ENCODE measurements at places on chromosomes 3 and 15. TPM values are rescaled to one million over a fixed set of nuclear protein-coding genes. Genes with fewer than 3 reads are reported as not detected.

Gene HTR3E
- not detected for total RNA-seq

GRCh38 chr15:35290301-35290721 lies 205.2 kb upstream of the NANOGP8 start:
- no peak for DNase-seq

Gene CELSR3
- total RNA-seq, result 1.7 TPM

GRCh38 chr3:114867359-114867758 lies 279.7 kb downstream of the ZBTB20 start:
- no peak for DNase-seq

Gene SLC6A1
- total RNA-seq, result not detected

Gene PLA1A
- not detected for total RNA-seq

Gene MYO5C
- not detected for total RNA-seq

DNA sequence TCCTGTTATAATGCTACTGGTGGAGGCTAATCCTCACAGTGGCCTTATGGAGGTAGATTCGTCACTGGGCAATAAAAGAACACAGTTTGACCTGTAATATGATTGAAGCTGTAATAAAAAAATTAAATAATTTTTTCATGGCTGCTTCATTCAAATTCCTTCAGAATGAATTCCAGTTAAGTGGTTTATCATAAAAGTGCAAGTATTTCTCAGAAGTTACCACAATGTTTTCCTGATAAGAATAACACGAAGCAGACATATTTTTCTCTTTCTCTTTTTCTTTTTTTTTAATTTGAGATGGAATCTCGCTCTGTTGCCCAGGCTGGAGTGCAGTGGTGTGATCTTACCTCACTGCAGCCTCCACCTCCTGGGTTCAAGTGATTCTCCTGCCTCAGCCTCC lies 15.6 kb downstream of the B4GALT4 start:
- peak; percentile 29 for DNase-seq

DNA sequence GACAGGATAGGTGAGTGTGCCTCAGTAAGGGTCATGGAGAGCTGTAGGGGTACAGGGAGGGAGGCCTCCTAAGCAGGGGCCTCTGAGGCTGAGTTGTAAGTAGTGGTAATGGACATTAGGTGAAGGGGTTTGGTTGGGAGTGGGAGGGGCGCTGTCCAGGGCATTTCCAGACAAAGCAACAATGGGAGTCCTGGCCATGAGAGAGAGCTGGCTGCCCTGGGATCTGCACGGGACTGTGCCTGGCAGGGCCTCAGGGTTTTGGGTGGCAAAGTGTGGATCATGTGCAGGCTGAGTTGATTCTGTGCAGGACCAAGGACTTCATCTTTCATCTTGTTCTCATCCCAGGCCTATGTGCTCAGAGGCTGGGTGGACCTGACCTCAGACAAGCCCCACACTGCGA lies 4.6 kb downstream of the TTC21A start:
- no peak for DNase-seq

Gene SERPINI1
- 2.6 TPM for total RNA-seq

DNA sequence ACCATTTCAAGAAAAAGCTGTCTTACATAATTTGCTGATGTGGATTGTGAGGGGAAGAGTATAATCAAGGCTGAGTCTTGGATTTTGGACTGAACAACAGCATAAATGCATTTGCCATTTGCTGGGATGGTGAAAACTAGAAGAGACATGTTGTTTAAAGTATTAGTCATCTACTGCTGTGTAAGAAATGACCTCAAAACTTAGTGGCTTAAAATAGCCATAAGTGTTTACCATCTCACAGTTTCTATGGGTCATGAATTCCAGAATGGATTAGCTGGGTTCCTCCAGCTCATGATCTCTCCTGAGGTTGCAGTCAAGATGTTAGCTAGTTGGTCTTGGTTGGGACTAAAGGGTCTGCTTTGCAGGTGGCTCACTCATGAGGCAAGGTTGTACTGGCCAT lies 66.2 kb downstream of the SCN11A start:
- peak; percentile 53 for DNase-seq

Gene PRICKLE2
- 36.3 TPM for total RNA-seq

DNA sequence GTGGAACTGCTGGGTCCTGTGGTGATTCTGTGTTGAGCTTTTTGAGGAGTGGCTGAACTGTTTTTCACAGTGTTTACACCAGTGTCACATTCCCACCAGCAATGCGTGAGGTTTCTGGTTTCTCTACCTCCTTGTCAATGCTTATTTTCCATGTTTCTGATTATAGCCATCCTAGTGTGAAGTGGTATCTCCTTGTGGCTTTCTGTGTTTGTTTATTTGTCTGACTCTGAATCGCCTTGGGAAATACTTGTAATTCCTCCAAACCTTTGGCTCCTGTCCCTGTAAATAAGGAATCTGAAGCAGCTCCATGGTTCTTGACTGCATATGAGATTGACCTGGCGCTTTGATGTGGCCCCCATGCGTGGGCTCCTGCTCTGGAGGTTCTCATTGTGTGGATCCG lies 20.6 kb downstream of the FAN1 start:
- peak; percentile 71 for DNase-seq

- no peak for DNase-seq
Observed at GRCh38 chr3:59280113-59280512, 230.3 kb upstream of the CFAP20DC start.

GRCh38 chr3:195081242-195081963 lies 189.6 kb downstream of the XXYLT1 start:
- peak; percentile 82 for DNase-seq

Data from fibroblast of villous mesenchyme (primary cell).